ENCODE measurements at places on chromosomes 6 and 20. TPM values are rescaled to one million over a fixed set of nuclear protein-coding genes. Genes with fewer than 3 reads are reported as not detected.

Gene CDH4
- not detected for polyA plus RNA-seq

Gene ATG5
- polyA plus RNA-seq: 41.7 TPM

Gene HTR1E
- not detected for polyA plus RNA-seq

Gene PTPN1
- polyA plus RNA-seq: 18.4 TPM

Gene RAD21L1
- not detected for polyA plus RNA-seq

Gene DHX16
- 14.4 TPM for polyA plus RNA-seq

Gene DDR1
- 0.41 TPM for polyA plus RNA-seq

Gene ENPP5
- 36.1 TPM for polyA plus RNA-seq
